ENCODE measurements at places on chromosomes 3 and 15.

DNA sequence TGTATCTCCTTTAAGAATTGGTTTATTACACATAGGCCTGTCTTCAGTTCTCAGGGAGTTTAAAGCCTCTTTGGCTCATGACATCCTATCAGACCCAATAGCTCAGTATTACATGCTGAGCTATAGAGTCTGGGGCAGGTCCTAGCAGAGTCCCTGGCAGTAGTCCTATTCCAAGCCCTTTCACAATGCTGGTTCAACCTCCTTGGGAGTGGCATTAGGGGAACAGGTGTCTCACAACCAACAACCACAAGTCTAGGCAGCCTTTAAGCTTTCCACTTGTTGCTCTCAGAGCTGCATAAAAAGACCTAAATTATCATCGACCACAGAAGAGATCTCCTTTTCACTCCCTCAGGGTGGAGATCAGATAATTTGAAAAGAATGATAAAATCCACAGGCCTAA lies 22.8 kb upstream of the C2CD4B start:
- no peak for DNase-seq

DNA sequence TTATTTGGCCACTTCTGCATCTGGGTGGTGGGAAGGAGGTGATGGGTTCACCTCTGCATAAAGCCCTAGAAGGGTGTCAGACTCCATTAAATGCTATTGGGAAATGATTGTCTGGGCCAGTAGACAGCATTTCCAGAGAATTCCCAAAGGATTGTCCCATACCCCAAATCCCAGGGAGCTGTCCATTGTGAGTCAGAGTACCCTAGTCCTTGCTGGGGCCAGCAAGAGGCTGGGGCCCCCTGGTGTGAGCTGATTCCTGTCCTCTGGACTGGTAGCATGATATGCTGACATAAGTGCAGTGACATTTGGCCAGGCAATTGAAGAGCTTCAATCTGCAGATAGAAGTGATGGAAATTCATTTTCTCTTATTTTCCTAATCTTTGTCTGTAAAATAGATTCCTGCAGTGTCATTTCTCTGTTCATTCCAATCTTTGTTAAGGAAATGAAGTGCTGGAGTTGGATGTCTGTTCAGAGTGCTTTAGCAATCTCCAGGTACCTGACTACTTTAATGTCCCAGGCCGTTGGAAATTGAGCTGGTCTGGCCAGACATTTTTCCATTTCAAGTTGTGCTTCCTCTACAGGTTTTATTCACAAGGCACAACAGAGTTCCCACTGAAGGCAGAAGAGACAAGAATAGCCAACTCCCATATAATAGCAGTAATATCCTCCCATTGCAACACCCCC lies 91.2 kb downstream of the RPLP1 start:
- DNase-seq = no peak

GRCh38 chr15:31871166-31871886 lies 159.0 kb upstream of the CHRNA7 start:
- no peak for DNase-seq

- no peak for DNase-seq
These were observed 13.5 kb downstream of the OCA2 start for GRCh38 chr15:28085489-28086174.

DNA sequence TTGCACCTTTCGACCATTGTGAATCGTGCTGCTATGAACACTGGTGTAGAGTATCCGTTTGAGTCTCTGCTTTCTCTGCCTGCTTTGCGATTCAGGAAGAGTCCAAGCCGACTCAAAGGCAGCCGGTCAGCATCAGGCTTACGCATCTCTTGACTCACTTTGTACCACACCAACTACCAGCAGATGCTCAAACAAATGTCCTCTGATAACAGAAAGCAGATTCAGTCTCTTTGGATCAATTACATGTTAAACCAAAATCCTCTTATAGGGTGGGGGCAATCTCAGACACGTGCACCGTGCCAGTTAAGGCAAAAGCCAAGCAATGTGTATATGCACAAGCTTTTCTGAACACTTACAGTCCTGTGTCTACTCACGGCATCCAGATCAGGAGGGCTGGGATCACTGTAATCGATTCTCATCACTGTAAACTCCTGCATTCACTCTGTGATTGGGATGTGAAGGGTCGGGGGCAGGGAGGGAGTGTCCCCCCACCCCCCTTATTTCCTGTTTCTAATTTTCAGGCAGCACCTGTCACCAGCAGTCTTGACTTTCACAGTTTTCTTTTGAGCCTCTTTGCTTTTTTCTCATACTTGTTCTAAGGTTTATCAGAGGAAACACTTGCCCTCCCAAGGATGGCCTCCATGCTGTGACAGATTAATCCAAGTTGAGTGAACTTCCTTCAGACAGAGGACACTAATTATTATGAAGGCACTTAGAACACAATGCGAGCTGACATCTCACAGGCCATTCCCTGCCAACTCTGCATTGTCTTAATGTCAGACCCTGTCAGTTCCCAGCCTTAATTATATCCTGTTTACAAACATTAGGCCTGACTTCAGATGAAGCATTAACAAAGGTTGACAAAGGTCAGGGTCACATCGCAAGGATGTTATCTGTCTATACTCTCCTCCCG lies 153.5 kb downstream of the MECOM start:
- DNase-seq = no peak

All from stimulated activated CD8-positive, alpha-beta memory T cell treated with anti-CD3 and anti-CD28 coated beads, Interleukin-7, amount 100 ng/mL, for 24 hours (primary cell).